ENCODE measurements at places on chromosomes 3 and 15.
A peak's percentile ranks its signal among the peaks of the same experiment; 100 is the strongest.

DNA sequence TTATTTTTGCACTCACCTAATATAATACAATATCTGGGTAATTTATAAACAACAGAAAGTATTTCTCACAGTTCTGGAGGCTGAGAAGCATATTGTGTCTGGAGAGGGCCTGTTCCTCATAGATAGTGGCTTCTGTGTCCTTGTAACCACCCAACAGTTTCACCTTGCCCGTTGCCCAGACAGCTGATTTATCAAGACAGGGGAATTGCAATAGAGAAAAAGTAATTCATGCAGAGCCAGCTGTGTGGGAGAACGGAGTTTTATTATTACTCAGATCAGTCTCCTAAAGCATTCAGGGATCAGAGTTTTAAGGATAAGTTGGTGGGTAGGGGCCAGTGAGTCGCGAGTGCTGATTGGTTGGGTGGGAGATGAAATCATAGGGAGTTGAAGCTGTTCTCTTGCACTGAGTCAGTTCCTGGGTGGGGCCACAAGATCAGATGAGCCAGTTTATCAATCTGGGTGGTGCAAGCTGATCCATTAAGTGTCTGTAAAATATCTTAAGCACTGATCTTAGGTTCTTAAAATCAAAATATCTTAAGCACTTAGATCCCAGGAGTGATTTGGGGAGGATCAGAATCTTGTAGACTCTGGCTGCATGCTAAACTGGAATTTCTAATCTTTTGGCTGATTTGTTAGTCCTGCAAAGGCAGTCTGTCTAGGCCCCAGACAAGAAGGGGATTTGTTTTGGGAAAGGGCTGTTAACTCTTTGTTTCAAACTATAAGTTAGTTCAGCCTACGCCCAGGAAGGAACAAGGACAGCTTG is 33.9 kb upstream of the C15orf39 start:
- no peak for DNase-seq

GRCh38 chr15:81002331-81003096 is 1.8 kb downstream of the TLNRD1 start:
- no peak for DNase-seq

DNA sequence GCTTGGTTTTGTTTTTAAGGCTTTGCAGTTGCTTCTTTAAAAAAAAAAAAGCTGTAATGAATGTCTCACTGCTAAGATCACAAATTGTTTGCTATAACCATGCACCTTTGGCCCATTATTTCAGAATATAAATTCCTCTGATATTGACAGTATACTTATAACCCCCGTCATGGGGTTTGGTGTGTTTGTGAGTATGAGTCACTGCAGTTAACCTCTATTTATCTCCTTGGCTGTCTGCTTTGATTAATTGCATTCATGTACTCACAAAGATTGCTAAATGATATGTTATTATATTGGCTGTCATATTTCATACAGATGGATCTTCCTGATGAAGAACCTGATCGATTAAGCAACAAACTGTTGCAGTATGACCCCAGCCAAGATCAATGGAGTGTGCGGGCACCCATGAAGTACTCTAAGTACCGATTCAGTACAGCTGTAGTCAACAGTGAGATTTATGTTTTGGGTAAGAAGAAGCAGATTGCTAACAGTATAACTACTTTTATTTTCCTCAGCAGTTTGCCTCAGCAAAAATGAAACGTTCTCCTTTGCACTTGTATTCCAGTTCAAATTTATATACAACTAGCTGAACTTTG is 14.9 kb downstream of the KBTBD12 start:
- DNase-seq: no peak

DNA sequence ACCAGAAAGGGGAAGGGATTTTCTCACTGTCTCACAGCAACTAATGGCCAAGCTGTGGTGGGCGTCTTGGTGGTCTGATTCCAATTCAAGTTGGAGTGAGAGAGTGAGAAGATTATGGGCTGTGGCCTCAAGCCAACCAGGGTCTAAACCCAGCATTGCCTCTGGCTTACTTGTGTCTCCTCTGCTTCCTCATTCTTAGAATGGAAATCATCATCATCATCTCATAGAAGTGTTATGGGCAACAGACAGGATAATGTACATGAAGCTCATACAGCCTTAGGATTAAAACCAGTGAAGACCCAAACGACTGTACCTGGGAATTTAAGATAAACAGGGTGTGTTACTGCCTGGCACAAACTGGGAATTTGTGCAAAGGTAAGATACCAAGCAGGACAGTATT is 29.1 kb upstream of the IREB2 start:
- DNase-seq: no peak

DNA sequence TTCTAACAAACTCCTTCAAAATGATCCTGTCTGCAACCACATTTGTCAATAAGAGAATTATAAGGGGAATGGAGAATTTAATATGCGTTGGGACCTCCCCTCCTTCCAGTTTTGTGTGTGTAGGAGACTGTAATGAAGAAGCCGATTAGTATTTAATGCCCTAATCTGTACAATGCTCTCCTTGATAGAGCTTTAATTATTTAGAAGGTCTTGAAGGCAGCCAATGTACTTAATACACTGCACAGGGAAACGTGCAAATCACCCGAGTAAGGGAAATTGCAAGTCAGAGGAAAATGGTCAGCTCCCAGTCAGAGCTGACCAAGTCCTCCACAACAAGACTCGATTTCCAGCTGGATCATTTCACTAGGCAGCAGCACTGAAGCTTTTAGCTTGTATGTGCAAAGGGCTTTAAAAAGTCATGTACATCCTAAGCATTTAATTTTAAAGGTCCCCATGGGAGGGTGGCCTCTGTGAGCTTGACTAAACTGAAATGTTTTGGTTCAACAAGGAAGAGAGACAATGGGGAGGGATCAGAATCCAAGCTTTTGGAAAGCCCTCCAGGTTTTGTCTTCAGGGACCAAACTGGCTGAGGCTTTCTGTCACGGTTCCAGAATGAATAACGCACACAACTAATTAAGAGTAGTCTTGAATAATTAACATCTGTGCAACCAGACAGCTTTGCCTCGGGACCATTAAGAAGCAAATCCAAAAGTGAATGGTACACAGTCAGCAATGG is 159.8 kb upstream of the MITF start:
- no peak for DNase-seq

- DNase-seq: no peak
These were observed 72.7 kb upstream of the RAD18 start for GRCh38 chr3:9035961-9036360.

DNA sequence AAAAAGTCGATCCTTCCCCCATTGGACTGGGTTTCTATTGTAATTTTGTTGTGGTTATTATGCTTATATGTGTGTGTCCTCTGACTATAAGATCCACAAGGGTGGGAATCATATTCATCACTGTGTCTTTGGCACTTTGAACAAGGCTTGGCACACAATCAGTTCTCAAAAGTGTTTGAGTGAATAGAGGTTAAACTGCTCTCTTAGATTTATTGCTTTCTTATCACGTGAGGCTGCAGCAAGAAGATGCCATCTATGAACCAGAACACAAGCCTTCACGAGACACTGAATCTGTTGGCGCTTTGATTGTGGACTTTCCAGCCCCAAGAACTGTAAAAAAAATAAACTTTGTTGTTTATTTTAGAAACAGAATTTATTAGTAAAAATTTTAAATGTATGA is 295.0 kb upstream of the MDFIC2 start:
- peak; percentile 51 for DNase-seq

DNA sequence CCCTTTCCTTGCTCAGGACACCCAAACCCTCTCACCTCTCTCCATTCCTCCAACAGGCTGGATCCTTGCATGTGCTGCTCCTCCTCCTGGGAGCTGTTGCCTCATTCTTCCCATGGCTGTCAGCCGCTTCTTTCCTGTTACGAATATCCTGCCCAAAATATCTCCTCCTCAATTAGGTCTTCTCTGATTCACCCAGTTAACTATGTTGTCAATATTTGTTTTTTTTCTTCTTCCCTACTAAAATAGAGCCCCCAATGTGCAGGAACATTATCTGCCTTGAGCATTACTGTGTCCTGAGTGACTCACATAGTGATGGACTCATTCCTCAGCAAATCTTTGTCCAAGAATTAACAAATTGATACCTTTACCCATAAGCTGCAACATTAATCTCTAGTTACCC is 357.2 kb downstream of the CLSTN2 start:
- no peak for DNase-seq

DNA sequence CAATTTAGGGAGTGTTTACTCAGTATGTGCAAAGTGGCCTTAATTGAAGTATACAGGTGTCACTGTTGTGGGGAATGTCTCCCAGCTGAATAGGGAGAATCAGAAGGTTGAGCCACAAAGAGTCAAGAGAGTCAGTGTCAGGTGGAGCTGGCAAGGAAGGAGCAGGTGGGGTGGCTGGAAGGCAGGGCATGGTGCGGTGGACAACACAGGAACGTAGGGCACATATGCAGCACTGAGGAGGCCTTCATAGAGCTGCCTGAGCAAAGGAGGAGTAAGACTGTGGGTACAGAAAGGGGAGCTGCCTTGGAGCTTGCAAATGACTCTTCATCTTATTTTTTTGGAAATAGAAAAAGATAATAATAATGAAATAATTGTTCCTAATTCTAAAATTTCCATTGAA is 20.0 kb downstream of the ARHGEF3 start:
- no peak for DNase-seq

All from NCI-H1105 treated with DMSO at 0.1 percent for 48 hours (cell line).